ENCODE measurements at places on chromosomes 16 and 17.
A peak's percentile ranks its signal among the peaks of the same experiment; 100 is the strongest.

DNA sequence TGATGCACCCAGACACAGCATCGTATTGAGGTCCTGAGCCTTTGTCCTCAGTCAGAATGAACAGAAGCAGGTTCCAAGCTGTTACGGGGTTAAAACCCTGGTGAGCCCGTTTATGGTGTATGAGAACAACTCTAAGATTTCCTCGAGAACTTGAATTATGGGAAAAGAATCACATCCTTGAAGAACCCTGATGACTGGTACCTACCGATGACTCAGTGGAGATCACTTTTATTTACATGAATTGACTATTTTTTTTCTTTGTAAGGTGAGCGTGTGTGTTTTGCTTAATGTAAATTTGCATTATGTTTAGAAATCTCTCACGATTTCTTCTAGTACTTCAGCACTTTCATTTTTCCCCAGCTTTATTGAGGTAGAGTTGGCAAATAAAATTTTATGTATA is 3.3 kb upstream of the KRTAP4-4 start:
- DNase-seq: no peak

GRCh38 chr17:55778389-55779118 is 27.7 kb downstream of the PCTP start:
- DNase-seq: no peak

DNA sequence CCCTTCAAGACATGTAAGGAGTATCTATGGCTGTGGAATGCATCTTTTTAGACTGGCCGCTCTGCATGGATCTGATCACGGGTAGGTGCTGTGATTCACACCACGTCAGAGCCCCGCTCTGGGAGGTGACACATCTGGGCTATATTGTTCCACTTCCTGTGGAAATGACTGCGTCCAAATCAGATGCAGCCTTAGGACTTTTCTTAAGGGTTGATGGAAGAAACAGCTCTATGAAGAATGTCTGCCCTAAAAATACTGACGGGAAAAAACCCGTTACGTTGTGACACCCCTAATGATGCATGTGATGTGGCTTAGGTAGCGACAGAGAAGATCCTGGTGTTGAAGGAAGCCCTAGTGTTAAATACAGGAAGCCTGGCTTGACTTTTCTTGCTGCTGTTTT is 12.2 kb downstream of the BANP start:
- DNase-seq: no peak

DNA sequence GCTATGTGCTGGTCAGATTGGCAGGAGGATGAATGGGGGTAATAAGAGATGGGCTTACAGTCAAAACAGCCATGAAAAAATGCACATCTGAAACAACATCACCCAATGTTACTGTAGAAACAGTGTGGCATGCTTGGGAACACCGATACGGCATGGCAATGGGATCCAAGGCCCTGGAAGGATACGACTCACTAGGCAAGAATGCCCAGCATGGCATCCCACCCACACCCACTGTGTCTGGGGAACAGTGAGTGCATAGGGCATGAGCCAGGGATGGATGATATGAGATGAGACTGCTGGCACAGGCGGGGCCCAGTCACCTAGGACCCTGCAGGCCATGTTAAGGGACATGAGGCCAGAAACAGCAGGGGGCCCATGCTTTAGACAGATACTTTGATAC is 11.5 kb downstream of the TRIM25 start:
- DNase-seq: no peak

GRCh38 chr17:17252149-17252661 is 15.2 kb upstream of the FLCN start:
- no peak for DNase-seq

DNA sequence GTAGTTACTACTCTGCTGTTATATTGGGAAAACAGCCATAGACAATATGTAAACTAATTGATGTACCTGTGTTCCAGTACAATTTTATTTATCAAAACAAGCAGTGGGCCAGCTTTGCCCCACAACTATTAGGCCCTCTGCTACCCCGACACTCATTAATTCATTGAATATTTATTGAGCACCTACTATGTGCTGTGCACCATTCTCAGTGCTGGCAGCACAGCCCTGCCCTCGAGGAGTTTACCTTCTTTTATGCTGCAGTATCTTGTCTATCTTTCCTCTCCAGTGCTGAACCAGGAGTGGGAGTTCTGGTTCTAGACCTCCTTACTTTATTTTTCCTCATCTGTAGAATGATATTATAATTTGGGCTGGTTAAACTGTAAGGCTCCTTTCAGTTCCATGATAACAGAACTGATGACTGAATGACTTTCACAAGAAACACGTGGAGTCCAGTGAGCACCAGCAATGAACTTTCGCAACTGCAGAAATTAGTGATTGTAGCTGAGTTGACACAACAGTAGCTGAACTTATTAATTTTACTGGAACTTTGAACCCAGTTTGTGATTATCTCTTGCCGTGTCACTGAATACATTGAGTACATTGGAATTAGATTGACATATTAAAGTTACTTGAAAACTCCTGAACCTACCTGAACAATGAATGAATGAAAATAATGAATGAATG is 2.4 kb downstream of the GOSR2 start:
- no peak for DNase-seq

GRCh38 chr17:77581480-77581879 is 377.0 kb upstream of the TNRC6C start:
- no peak for DNase-seq

DNA sequence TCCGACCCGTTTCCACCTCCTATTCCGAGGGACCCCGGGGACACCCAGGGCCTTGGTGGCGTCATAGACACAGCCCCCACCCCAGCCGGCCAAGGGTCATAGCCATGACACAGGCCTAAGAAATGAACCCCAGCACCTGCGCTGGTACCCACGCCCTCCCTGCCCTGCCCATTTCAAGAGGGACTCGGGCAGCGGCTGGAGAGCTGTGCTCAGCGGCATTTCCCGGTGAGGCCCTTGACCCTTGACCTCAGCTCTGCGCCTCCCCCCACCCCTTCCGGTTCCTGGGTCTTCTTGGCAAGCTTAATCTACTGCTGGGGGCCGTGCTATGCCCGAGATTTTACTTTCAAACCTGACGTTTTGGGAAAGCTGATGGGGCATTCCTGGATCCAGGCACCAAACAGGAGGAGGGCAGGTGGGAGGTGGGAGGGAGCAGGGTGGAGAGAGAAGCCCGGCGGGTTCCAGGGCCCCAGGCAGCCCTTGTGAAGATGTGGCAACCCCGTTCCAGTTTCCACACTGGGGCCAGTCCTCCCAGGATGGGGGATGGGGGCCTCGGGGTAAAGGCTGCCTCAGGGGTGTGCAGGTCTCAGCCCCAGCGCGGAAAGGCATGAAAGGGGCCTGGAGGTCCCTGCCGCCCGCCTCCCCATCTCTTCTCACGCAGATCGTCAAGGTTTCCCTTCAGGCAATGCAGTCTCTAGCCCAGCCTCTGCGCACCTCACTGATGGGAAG is at the start of gene SLC22A31:
SLC22A31 (minus strand) TSS at position 414 of the 726 bp plus-strand sequence; CDS start at position 378, 36 bp downstream.
- DNase-seq: no peak

DNA sequence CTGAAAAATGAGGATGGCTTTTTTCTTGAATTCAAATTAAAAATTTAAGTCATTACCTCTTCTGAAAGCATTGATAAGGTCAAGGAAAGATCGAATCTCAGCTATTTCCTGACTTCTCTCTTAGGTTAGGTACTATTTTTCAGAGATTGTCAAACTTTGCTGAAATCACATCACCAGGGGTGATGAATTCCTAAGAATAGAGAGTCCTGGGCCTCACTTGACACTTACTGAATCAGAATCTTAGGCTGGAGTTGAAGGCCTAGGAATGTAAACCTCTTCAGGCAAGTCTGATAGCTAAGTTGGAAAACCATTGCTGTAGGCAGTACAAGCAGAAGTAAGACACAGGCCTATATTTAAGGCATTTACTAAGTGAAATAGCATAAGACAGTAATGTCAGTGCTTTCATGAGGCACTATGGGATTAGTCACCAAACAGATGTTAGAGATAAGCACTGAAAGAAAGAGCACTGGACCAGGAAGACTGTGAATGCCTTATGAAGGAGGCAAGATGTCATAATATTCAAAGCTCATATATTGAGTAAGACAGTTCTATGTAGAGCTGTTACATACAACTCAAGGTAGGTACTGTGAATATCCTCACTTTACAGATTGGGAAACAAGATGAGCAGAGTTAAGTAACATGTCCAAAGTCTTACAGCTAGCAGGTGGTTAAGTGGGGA is 21.5 kb downstream of the DCAF7 start:
- no peak for DNase-seq

DNA sequence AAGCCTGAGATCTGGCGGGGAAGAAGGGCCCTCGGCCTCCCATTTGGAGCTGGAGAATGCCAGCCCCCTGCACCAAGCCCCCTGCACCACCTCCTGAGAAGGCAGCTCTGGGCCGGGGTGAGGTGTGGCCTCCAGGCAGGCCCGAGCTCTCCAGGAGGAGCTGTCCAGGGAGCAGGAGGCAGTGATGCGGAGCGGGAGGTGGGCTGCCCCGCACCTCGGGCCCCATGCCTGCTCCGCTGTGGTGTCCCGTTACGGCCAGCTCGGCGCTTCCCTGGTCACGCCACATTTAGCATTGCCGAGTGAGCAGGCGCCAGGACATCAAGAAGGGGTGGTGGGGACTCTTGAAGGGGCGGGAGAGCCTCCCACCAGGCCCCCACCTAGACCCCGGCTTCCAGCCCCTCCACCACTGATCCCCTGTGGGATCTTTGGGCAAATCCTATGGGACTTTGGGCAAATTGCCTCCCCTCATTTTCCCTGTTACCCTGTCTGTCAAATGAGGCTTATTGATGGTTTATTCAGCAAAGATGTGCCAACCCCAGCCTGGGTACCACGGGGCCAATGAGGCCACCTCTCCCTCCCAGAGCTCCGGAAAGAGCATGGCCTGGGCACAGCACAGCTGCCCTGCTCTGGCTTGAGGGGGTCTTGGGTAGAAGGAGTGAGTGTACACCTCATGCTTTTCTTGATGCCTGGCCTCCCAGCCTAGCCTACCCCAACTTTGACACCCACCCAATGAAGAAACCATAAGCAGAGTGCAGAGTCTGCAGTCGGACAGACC is 15.3 kb downstream of the FOXN1 start:
- DNase-seq: no peak

GRCh38 chr17:34721326-34721725 is 141.9 kb downstream of the TMEM132E start:
- DNase-seq: no peak

GRCh38 chr16:4053301-4053845 is 62.9 kb downstream of the ADCY9 start:
- DNase-seq: peak; percentile 77

GRCh38 chr16:77777745-77778144 is 10.6 kb upstream of the VAT1L start:
- no peak for DNase-seq

GRCh38 chr16:27355610-27356009 is 41.8 kb downstream of the IL4R start:
- no peak for DNase-seq

- DNase-seq: no peak
Measured at GRCh38 chr16:3143598-3144320, 8.9 kb downstream of the ZNF213 start.

GRCh38 chr16:53007095-53007494 is 45.6 kb downstream of the CHD9NB start:
- no peak for DNase-seq

GRCh38 chr17:8700546-8700945 is 44.1 kb downstream of the CCDC42 start:
- no peak for DNase-seq
